ENCODE measurements at places on chromosomes 2 and 18.

GRCh38 chr2:107936433-107937359 lies 49.6 kb upstream of the SLC5A7 start:
- no peak for DNase-seq

- DNase-seq = peak; percentile 53
Measured at GRCh38 chr18:46481048-46481846, 175.8 kb downstream of the LOXHD1 start.

- DNase-seq = no peak
Measured at GRCh38 chr2:228037915-228038314, 143.6 kb downstream of the SPHKAP start.

DNA sequence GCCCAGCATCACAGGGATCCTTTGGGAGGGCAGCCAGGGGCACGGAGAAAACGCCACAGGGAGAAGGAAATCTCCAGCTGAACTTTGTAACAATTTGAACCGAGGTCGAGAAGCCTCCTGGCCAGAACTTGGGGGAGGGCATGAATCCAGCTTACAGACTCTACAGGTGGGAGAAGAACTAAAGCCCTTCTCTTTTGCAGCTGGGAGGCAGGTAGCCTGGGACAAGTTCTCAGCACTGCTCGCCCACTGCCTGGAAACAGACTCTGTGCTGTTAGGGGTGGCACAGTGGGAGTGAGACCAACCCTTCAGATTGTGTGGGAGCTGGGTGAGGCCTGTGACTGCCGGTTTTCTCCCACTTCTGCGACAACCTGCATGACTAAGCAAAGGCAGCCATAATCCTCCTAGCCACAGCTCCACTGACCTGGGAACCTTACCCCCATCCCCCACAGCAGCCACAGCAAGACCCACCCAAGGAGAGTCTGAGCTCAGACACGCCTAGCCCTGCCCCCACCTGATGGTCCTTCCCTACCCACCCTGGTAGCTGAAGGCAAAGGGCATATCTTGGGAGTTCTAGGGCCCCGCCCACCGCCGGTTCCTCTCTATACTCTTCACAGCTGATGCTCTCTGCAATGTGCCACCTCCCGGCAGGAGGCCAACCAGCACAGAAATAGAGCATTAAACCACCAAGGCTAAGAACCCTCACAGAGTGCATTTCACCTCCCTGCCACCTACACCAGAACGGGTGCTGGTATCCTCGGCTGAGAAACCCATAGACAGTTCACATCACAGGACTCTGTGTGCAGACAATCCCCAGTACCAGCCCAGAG lies 136.0 kb upstream of the SIX2 start:
- no peak for DNase-seq

GRCh38 chr2:117952228-117952627 lies 61.6 kb downstream of the CCDC93 start:
- no peak for DNase-seq

GRCh38 chr2:51290725-51291124 lies 258.8 kb upstream of the NRXN1 start:
- no peak for DNase-seq

- no peak for DNase-seq
Measured at GRCh38 chr2:46748121-46748520, 167.5 kb downstream of the MCFD2 start.

- DNase-seq = no peak
Measured at GRCh38 chr2:220227266-220227920, 600.0 kb downstream of the SLC4A3 start.

All from CD4-positive, alpha-beta T cell treated with Interleukin-15 for 4 hours (primary cell).